Testis (tissue), 5 donors: ENCODE measurements at places on chromosomes 4 and X. TPM values are rescaled to one million over a fixed set of nuclear protein-coding genes. Genes with fewer than 3 reads are reported as not detected.

GRCh38 chr4:88481537-88481936 is 24.6 kb downstream of the HERC5 start:
- H3K4me3 ChIP-seq: no peak overlapping the region
- peaks cover 3% of the 10 kb centered on the region for H3K4me1 ChIP-seq
- no peaks in the 10 kb centered on the region for H3K27me3 ChIP-seq
- DNase-seq: no peak

DNA sequence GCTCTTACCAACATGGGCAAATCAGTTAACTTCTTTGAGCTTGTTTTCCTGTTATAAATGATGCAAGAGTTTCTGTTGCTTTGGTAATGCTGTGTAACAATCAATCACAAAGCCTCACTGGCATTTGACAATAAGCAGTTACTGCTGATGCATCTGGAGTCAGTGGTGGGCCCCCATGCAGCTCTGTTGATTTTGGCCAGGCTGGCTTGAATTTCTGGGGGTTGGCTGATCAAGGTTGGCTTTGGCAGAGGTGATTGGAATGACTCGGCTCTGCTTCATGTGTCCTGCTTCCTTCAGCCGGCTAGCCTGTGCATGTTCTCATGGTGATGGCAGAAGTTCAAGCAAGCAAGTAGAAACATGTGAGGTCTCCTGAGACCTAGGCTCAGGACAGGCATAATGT is 90.4 kb downstream of the PHEX start:
- no peak overlapping the region for H3K27ac ChIP-seq
- no peaks in the 10 kb centered on the region for H3K4me1 ChIP-seq
- DNase-seq: no peak
- H3K27me3 ChIP-seq: no peaks in the 10 kb centered on the region
- no peak overlapping the region for H3K4me3 ChIP-seq
- no peaks in the 10 kb centered on the region for H3K36me3 ChIP-seq

GRCh38 chrX:30364229-30364628 is 55.0 kb upstream of the NR0B1 start:
- H3K4me3 ChIP-seq: no peak overlapping the region
- DNase-seq: no peak
- no peak overlapping the region for H3K27ac ChIP-seq
- H3K27me3 ChIP-seq: no peaks in the 10 kb centered on the region
- no peaks in the 10 kb centered on the region for H3K36me3 ChIP-seq
- no peaks in the 10 kb centered on the region for H3K4me1 ChIP-seq

Gene TASL
- total RNA-seq: not detected

Gene STOX2
- total RNA-seq: 15.2 TPM

DNA sequence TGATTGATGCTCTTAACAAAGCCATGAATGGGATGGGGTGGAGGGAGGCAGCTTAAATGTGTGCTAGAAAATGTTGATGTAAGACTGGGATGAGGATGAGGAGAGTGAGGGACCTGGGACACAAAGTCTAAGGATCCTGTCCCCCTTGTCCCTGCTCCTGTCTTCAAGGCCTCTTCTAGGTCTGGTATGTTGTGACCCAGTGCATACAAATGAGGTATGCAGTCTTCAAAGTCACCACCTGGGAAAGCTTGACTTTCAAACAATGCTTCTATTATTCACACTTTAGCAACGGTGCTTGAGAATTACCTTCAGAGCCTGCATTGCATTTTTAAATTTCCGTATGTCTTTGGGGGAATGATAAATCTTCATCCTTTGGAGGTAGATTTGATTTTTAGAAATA is 88.4 kb upstream of the SLC34A2 start:
- no peak overlapping the region for H3K27ac ChIP-seq
- H3K4me3 ChIP-seq: no peak overlapping the region
- no peaks in the 10 kb centered on the region for H3K36me3 ChIP-seq
- DNase-seq: no peak

DNA sequence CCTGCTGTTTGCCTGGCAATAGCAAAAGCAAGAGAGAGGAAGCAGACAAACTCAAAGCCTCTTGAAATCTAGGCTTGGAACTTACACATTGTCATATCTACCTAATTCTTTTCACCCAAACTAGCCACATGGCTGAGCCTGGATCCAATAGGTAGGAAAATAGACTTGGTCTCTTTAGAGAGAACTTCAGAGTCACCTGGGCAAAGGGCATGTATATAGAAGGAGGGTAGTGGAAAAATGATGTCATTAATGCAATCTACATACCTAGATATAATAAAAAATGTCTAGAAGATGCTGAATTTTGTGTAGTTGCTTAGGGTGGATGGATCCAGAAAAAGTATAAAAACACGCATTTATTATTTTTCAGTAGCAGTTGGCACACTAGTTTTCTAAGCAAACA is 237.0 kb upstream of the GEMIN8 start:
- no peaks in the 10 kb centered on the region for H3K36me3 ChIP-seq
- no peaks in the 10 kb centered on the region for H3K4me1 ChIP-seq
- H3K27me3 ChIP-seq: no peaks in the 10 kb centered on the region
- no peak overlapping the region for H3K27ac ChIP-seq
- no peak overlapping the region for H3K4me3 ChIP-seq
- no peak for DNase-seq

Gene TEX11
- 17.0 TPM for total RNA-seq

GRCh38 chrX:104335756-104336155 is 81.0 kb upstream of the ESX1 start:
- H3K27me3 ChIP-seq: no peaks in the 10 kb centered on the region
- H3K36me3 ChIP-seq: no peaks in the 10 kb centered on the region
- no peak for DNase-seq
- no peak overlapping the region for H3K4me3 ChIP-seq

DNA sequence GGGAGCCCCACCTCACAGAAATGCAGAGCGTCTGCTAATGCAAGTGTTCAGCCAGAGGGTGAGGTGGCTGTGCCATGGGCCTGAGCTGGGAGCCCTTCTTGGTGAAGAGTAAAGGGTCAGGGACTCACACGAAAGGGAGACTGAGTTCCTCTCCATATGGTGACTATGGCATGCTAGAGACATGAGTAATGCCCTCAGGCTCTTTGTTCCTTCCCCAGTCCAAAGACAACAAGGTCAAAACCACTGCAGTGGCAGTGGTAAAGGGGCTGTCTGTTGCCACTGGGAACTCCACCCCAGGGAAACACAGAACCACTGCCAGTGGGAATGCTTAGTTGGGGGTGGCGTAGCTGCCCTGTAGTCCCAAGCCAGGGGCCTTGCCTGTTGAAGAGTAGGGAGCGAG is 22.4 kb downstream of the RAB40AL start:
- no peak for DNase-seq
- H3K27me3 ChIP-seq: no peaks in the 10 kb centered on the region
- no peaks in the 10 kb centered on the region for H3K4me1 ChIP-seq
- no peaks in the 10 kb centered on the region for H3K36me3 ChIP-seq
- H3K27ac ChIP-seq: no peak overlapping the region

DNA sequence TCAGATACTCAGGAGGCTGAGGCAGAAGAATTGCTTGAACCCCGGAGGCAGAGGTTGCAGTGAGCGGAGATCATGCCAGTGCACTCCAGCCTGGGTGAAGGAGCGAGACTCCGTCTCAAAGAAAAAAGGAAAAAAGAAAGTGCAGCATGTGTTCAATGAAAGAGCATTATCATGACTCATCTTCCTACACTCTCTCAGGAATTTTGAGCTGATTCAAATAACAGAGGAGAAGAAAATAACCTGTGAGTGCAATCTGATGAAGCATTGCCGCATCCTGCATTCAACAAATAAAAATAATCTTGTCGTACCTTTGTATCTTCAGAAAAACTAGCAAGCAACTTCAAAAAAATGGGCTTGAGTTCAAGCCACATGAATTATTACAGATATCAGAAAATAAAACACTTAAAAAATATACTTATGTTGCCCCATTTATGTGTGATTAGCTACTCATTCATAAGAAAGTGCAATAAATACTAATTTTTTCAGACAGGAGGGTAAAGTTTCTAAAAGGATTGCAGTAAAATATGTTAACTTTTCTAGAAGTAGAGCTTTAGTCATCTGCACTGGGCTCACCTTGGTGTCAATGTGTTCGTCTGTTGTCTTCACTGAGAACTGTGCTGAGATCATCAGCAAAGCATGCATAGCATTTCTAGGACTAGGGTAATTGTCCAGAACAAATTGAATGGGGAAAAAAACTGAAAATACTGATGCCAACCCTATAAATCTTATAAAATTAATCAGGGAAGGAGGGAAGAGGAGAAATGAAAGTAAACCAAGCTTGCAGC is 90.4 kb upstream of the VCX3B start:
- DNase-seq: no peak
- no peak overlapping the region for H3K4me3 ChIP-seq
- no peaks in the 10 kb centered on the region for H3K36me3 ChIP-seq
- no peaks in the 10 kb centered on the region for H3K4me1 ChIP-seq
- H3K27me3 ChIP-seq: no peaks in the 10 kb centered on the region

DNA sequence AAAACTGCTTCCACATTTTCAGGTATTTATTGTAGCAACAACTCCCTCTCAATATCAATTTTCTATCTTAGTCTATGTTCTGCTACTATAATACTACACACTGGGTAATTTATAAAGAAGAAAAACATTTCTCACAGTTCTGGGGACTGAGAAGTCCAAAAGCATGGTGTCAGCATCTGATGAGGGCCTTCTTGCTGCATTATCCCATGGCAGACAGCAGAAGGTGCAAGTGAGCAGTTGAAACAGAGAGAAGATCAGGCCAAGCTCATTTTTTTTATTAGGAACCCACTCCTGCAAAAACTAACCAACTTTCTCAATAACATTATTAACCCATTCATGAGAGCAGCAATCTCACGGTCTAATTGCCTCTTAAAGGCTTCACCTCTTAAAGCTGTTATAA is 376.0 kb downstream of the RAB28 start:
- H3K27me3 ChIP-seq: no peaks in the 10 kb centered on the region
- H3K4me1 ChIP-seq: no peaks in the 10 kb centered on the region
- no peak overlapping the region for H3K27ac ChIP-seq

Gene AVPR2
- total RNA-seq: 1.1 TPM

GRCh38 chr4:48375651-48376304 is 34.4 kb downstream of the SLAIN2 start:
- no peak overlapping the region for H3K27ac ChIP-seq
- no peak overlapping the region for H3K4me3 ChIP-seq
- H3K27me3 ChIP-seq: no peaks in the 10 kb centered on the region

Gene COX7B2
- 17.0 TPM for total RNA-seq

Gene TCEAL7
- 1.3 TPM for total RNA-seq

Gene SSX1
- total RNA-seq: 6.0 TPM

DNA sequence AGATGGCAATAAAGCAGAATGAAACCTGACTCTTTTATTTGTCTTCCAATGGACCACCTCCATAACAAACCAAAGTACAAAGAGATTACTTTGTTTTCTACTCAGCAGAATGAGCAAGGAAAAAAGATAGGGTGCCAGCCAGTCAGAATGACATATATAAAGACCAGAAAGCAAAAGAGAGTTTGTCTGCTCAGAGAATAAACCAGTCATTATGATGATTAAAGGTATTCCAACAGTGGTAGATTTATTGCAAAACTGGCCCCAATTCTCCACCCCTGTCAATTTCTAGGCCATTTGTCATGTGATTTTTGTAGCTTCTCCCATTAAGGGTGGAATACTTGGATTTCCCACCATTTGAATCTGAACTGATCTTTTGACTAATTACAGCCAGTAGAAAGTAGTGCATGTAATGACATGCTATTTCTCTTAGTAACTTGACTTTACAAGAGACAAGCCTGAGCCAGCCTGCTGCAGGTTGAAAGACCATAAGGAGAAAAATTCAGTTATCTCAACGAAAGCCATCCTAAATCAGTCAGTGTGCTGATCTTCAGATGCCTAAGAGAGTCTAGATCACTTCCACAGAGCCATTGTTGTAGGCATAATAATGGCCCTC is 203.1 kb downstream of the EPHA5 start:
- no peaks in the 10 kb centered on the region for H3K27me3 ChIP-seq
- no peaks in the 10 kb centered on the region for H3K4me1 ChIP-seq
- H3K36me3 ChIP-seq: no peaks in the 10 kb centered on the region
- H3K27ac ChIP-seq: no peak overlapping the region
- H3K4me3 ChIP-seq: no peak overlapping the region
- DNase-seq: no peak

- H3K27ac ChIP-seq: no peak overlapping the region
- no peak overlapping the region for H3K4me3 ChIP-seq
- no peaks in the 10 kb centered on the region for H3K27me3 ChIP-seq
Measured at GRCh38 chrX:57178605-57179004, 41.4 kb upstream of the SPIN2A start.

DNA sequence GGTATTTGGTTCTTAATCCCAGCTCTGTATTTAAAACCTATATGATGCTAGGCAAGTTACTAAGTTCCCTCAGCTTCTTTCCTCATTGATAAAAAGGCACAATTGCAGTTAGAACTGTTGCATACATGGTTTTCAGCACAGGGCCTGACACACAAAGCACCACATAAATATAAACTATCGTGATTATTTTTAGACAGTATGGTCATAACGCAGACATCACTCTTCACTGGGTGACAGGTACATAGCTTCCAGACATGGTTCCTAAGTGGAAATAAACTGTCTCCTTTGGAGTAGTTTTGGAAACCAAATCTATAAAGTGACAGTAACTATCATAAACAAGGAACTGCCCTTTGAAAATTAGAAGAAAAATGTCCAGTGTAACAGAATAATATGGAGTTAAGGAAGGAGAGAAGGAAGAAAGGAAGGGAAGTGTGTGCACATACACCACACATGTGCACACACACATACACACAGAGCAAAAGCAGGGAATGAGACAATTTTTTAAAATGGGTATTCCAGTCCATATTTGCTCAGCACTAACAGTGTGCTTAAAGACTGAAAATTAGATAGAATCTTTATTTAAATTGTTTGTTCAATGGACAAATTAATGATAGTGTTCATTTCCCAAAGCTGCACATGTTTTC is 12.5 kb upstream of the G3BP2 start:
- no peaks in the 10 kb centered on the region for H3K27me3 ChIP-seq
- no peaks in the 10 kb centered on the region for H3K4me1 ChIP-seq
- H3K27ac ChIP-seq: no peak overlapping the region
- H3K36me3 ChIP-seq: no peaks in the 10 kb centered on the region
- no peak overlapping the region for H3K4me3 ChIP-seq
- no peak for DNase-seq

Gene ABCG2
- total RNA-seq: 9.4 TPM

- H3K4me1 ChIP-seq: no peaks in the 10 kb centered on the region
- no peak overlapping the region for H3K27ac ChIP-seq
- H3K4me3 ChIP-seq: no peak overlapping the region
- no peak for DNase-seq
- no peaks in the 10 kb centered on the region for H3K27me3 ChIP-seq
Measured at GRCh38 chr4:518569-519083, 19.6 kb downstream of the PIGG start.

Gene F8A2
- total RNA-seq: not detected

- H3K4me3 ChIP-seq: no peak overlapping the region
- no peak for DNase-seq
- H3K4me1 ChIP-seq: no peaks in the 10 kb centered on the region
- H3K36me3 ChIP-seq: no peaks in the 10 kb centered on the region
- no peak overlapping the region for H3K27ac ChIP-seq
Measured at GRCh38 chr4:108139089-108139488, 29.6 kb downstream of the LEF1 start.
